ENCODE measurements at places on chromosomes 16 and 17. TPM values are rescaled to one million over a fixed set of nuclear protein-coding genes. Genes with fewer than 3 reads are reported as not detected.

DOC2A gene
- 4.2 TPM for polyA plus RNA-seq

LITAFD gene
- 1.8 TPM for polyA plus RNA-seq

MNT gene
- polyA plus RNA-seq = 20.3 TPM

SPNS2 gene
- polyA plus RNA-seq = 13.3 TPM

MCRIP2 gene
- 43.3 TPM for polyA plus RNA-seq

TEKT5 gene
- polyA plus RNA-seq = 0.09 TPM

TBC1D3 gene
- not detected for polyA plus RNA-seq

ICAM2 gene
- polyA plus RNA-seq = 15.1 TPM

CES3 gene
- 16.0 TPM for polyA plus RNA-seq

CCL1 gene
- polyA plus RNA-seq = not detected

TM4SF5 gene
- 44.0 TPM for polyA plus RNA-seq

OSGIN1 gene
- 8.4 TPM for polyA plus RNA-seq

MYH13 gene
- 0.04 TPM for polyA plus RNA-seq

BAIAP3 gene
- polyA plus RNA-seq = 8.1 TPM

KRTAP4-6 gene
- not detected for polyA plus RNA-seq

GID4 gene
- polyA plus RNA-seq = 9.9 TPM

MT1M gene
- 2.5 TPM for polyA plus RNA-seq

CCL4 gene
- 6.9 TPM for polyA plus RNA-seq

CFAP97D1 gene
- 0.04 TPM for polyA plus RNA-seq

CA5A gene
- 0.03 TPM for polyA plus RNA-seq

PPY gene
- 0.34 TPM for polyA plus RNA-seq

ANKRD40 gene
- 25.7 TPM for polyA plus RNA-seq

TAF1C gene
- polyA plus RNA-seq = 46.7 TPM

IGF2BP1 gene
- polyA plus RNA-seq = 30.7 TPM

TBC1D3H gene
- polyA plus RNA-seq = not detected

KIF18B gene
- polyA plus RNA-seq = 7.7 TPM

ENPP7 gene
- 136 TPM for polyA plus RNA-seq

KRTAP1-5 gene
- not detected for polyA plus RNA-seq

TSPAN10 gene
- polyA plus RNA-seq = 1.2 TPM

SCARF1 gene
- polyA plus RNA-seq = 6.5 TPM

CHST4 gene
- 0.12 TPM for polyA plus RNA-seq

CHMP1A gene
- polyA plus RNA-seq = 77.1 TPM

CHCT1 gene
- not detected for polyA plus RNA-seq

TPSB2 gene
- polyA plus RNA-seq = 0.34 TPM

SOX8 gene
- polyA plus RNA-seq = 3.7 TPM

TBX2 gene
- polyA plus RNA-seq = 12.0 TPM

MYLK3 gene
- 0.16 TPM for polyA plus RNA-seq

TCAP gene
- polyA plus RNA-seq = 2.2 TPM

OR4D1 gene
- polyA plus RNA-seq = 0.01 TPM

ACSM5 gene
- polyA plus RNA-seq = 0.48 TPM

TNFRSF13B gene
- 0.07 TPM for polyA plus RNA-seq

ANKRD40CL gene
- polyA plus RNA-seq = 28.4 TPM

WFDC1 gene
- 18.6 TPM for polyA plus RNA-seq

PRR35 gene
- not detected for polyA plus RNA-seq

TNFRSF12A gene
- 48.4 TPM for polyA plus RNA-seq

FOXJ1 gene
- polyA plus RNA-seq = 1.2 TPM

CCDC154 gene
- 2.9 TPM for polyA plus RNA-seq

TNFSF13 gene
- 23.4 TPM for polyA plus RNA-seq

KIF22 gene
- polyA plus RNA-seq = 40.9 TPM

NPIPA3 gene
- 1.1 TPM for polyA plus RNA-seq

NPIPA1 gene
- polyA plus RNA-seq = 124 TPM

ATXN2L gene
- polyA plus RNA-seq = 130 TPM

STAT5B gene
- polyA plus RNA-seq = 57.7 TPM

WDR81 gene
- 19.3 TPM for polyA plus RNA-seq

TSPOAP1 gene
- 17.2 TPM for polyA plus RNA-seq

TANC2 gene
- polyA plus RNA-seq = 12.8 TPM

TMEM132E gene
- 0.61 TPM for polyA plus RNA-seq

All from large intestine (tissue), 12 donors.